ENCODE measurements at places on chromosomes 12 and 14.

DNA sequence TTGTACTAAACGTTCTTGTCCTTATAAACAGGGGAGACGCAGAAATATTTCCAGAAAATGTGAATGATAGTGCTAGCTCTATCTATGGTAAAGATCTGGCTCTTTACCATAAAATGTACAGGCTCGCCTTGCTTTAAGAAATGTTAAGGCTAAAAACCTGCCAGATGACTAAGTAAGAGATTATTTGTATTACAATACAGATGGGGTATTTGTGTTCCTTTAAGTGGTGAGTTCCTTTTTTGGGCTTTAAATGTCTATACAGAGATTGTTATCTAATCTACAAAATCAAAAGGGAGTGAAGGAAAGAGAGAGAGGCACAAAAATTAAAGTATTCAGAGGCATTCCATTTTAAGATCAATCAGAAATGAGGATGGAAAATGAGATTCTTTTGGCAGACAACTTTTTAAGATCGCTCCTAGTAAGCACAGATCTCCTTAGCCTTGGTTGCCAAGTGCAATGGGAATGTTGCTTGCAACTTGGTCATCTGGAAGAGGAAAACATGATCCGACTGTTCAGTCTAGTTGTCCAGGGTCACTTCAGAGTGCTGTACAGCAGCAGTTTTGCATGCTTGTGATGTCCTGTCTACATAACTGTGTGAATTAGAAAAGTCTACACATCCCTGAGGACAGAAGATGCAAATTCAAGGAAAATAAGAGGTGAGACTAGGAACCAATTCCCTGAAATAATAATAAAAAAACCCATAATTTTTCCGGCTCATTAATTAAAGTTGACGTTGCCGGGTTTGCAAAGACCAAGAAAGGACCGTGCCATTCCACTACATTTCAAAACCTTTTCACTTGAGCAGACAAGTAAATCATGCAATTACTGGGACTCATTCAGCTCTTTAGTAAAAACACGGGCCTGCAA lies 380.8 kb downstream of the EGLN3 start:
- DNase-seq = no peak

DNA sequence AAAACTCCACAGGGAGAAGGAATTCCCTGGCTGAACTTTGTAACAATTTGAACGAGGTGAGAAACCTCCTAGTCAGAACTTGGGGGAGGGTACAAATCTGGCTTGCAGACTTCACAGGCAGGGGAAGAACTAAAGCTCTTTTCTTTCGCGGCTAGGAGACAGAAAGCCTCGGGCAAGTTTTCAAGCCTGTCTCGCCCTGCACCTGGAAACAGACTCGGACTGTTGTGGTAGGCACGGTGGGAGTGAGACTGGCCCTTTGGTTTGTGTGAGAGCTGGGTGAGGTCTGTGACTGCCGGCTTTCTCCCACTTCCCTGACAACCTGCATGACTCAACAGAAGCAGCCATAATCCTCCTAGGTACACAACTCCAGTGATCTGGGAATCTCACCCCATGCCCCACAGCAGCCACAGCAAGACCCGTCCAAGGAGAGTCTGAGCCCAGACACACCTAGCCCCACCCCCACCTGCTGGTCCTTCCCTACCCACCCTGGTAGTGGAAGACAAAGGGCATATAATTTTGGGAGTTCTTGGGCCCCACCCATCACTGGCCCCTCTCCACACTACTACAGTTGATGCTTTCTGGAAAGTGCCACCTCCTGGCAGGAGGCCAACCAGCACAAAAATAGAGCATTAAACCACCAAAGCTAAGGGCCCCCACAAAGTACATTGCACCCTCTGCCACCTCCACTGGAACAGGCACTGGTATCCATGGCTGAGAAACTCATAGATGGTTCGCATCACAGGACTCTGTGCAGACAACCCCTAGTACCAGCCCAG lies 102.7 kb upstream of the ST8SIA1 start:
- DNase-seq = no peak

DNA sequence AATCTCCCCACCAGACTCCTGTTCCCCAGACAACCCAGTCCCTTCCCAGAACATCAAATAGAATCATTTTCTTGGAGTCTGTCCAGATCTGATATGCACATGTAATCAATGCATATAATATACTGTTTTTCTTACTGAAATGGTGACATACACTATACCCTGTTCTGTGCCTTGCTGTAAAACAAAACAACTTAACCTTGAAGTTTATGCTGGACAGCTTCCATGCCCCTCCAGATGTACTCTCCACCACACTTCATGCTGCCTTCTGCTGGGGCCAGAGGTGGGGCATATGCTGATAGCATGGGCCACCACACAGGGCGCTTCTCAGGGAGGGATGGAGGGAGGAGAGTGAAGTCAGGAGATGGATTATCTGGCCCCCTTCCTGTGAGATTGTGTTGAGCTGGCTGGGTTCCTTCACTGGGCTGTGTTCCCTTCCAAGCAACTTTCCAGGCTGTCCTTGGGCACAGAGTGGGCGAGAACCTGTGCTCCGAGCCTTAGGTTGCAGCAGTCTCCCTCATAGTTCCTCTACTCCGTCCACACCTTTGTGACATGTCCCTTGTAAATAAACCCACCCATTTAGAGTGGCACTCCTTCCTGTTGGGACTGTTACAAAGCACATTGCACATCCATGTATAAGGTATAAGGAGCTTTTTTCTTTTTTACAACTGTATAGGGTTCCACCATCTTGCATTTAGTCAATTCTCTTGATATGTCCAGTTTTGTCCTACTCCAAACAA lies 77.6 kb upstream of the RIC8B start:
- no peak for DNase-seq

DNA sequence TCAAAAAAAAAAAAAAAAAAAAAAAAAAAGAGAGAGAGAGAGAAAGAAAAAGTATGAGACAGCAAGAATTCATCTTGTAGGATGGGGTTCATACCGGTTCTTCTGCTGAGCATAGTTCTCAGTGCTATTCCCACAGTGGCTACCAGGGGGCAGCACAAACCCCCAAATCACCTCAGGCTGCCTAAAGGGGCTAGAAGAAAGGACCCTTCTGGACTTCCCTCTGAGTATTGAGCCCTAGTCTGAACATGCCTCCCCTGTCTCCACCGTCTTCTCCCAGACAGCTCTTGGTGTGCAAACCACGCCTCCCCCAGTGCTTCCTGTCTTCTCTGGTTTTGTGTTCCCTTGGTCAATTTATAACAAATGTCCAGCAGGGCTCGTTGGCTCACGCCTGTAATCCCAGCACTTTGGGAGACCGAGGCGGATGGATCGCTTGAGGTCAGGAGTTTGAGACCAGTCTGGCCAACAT lies 31.3 kb upstream of the SMUG1 start:
- peak; percentile 37 for DNase-seq

DNA sequence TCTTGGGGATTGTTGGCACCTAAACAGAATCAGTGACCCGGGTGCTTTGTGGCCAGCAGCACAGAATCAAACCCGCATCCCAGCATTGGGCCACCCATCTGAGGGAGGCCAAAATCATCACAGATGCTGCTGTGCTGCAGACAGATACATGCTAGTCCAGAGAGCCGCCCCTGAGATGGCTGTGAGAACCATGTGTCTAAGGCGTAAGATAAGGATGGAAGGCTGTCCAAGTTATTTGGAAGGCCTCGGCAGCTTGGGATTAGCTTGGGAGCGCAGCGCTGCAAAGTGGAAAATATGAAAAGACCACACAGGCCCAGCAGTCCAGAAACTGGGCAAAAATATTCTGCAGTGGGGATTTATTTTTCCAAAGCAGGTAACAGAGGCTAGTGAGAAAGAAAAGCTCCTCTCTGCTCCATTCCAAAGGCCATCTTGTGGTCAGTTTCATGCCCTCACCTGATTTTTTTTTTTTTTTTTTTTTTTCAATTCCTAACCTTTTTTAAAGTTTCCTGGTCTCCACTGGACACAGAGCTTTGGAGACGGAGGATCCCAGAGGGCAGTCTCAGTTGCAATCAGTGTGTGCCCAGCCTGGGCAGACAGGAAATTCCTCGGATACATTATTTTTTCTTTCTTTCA lies 178.9 kb upstream of the BCL2L14 start:
- no peak for DNase-seq

GRCh38 chr12:110763583-110763982 lies 20.9 kb upstream of the PPP1CC start:
- no peak for DNase-seq

DNA sequence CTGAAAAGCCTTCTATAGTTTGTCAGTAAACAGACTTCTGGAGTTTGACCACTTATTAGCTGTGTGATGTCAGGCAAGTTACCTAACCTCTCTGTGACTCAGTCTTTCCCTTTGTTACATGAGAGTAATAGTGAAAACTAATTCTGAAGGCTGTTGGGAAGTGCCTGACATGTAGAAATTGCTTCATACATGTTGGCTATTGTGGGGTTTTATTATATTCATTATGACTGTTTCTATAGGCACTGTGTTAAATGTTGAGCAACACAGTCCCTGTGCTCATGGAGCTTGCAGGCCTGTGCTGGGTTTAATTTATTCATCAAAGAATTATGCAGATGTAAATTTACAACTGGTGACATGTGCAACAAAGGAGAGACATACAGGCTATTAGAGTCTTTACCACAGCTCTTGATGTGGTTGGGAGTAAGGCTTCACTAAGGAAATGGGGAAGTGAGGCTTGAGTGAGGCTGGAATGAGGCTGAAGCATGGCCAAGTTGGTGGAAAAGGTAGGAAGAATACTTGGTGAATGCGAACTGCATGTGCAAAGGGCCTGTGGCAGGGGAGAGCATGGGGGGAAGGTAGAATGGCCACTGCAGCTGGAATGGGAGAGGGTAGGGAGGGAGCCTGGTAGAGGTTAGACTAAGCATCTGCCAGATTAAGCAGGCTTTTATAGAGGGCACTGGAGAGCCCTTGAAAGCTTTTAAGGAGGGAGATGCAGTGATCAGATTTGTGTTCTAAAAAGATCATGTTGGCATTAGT lies 236.4 kb upstream of the CRY1 start:
- no peak for DNase-seq

- no peak for DNase-seq
Measured at GRCh38 chr14:87066221-87066817, 926.7 kb downstream of the GALC start.

Data from NCI-H446 treated with DMSO at 0.1 percent for 48 hours (cell line).